ENCODE measurements at places on chromosomes 12 and 14.

DNA sequence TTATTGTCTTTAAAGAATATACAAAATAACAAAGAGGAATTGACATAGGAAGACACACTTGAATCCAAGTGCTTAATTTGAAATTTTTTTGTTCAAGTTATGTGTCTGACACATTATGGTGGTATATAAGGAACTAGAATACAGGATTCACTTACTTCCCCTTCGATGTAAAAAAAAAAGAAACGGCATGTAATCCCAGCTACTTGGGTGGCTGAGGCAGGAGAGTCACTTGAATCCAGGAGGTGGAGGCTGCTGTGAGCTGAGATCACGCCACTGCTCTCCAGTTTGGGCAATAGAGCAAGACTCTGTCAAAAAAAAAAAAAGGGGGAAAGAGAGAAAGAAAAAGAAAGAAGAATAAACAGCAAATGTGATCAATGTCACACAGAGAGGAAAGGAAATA lies 8.9 kb downstream of the CLEC12A start:
- no peak for DNase-seq

DNA sequence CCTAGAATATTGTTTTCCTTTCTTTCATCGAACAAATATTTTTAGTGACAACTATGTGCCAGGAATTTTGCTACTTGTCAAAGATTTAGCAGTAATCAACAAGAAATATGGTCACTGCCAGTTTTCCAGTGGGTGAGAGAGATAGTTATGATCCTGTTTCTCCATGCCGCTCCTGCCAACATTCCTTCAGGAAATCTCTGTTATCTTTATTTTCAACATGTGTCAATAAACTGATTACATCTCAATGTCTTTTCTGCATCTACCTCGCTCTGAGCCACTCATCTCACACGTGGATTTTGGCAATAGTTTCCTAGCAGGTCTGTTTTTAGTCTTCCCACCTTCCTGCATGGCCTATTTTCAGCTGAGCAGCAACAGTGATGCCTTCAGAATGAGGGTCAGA lies 650.0 kb upstream of the STXBP6 start:
- DNase-seq, result no peak

GRCh38 chr12:104407922-104408321 lies 48.8 kb upstream of the CHST11 start:
- no peak for DNase-seq

DNA sequence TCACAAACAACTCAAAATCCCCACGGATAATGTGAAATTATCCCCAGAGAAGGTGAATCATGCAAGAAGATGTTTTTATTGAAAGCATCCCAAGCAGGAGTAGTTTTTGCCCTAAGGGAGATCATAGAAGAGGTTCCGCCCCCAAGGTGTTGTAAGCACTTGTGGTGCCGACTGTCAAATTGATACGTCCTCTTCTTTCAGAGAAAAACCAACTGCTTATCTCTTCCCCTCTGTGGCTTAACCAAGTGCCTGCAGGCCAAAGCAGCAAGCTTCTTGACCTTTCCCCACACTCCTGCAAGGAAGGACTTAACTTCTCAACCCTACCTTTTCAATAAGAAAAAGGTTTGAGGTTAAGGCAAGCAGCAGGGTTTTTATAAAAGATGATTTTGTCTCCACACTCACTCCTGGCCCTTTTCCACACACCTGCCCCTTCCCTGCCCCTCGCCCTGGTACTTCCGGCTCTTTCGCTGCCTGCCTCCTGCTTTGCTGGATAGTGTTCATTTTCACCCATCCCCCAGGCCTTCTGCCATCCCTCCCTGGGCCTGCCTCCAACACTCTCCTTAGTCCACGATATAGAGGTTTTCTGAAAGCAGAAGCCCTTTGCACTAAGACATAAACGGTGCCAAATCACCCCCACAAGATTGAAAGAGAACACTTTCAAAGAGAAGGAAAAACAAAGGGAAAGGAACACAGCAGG lies 114.5 kb downstream of the EGLN3 start:
- DNase-seq, result no peak

DNA sequence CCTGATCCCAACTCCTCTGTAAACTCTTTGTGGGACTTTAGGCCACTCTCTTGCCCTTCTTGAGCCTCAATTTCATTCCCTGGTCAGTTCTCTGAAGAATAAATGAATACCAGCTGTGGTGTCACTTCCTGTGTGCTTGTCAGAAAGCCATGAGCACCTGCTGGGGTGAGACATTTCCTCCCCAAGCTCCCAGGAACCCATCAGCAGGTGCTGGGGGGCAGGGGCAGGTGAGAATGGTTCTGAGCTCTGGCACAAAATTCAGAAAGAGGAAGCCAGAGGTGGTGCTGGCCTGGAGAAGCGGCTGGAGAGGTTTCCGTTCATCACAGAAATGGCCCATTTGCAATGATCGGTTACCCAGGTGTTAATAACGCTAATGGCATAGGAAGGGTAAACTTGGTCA lies 14.9 kb downstream of the LHX5 start:
- no peak for DNase-seq

GRCh38 chr12:77687321-77687720 lies 143.4 kb upstream of the NAV3 start:
- no peak for DNase-seq

GRCh38 chr12:96497855-96498254 lies 8.5 kb downstream of the CFAP54 start:
- DNase-seq, result peak; percentile 29

DNA sequence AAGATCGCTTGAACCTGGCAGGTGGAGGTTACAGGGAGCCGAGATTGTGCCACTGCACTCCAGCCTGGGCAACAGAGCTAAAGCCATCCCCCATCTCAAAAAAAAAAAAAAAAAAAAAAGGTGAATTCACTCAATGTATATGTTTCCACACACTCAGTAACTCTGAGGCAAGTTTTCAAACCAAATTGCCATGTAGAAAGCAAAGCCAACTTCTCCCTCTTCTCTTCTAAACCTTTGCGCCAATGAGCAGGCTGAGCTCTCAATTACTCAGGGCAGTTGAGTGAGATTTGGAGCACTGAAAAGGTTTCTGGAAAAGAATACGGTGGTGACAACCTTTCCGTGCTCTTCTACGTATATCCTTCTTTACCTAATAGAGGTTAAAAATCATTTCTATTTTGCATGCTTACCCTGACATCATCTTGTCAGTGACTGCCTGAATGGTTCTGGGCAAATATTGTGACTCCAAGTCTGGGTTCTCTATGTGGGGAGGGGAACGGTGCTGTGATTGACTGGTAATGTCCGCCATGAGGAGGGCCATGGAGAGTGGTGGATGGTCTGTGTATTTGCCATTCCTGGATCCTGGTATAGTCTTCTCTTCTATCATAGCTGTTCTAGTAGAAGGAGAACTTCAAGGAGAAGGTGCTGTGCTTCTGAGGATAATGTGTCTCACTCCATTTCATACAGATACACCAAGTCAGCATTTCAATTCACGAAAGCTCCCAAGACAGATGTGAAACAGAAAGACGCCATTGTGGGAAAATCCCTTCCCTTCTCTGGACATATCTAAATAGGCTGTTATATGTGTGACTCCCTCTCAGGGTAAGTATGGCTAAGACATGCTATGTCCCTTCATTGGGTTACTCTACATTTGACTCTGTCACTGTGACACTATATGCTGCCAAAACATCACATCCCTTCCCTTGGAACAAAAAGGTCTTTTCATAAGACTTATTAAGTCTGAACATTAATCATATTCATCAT lies 46.2 kb upstream of the MED13L start:
- DNase-seq, result peak; percentile 30

DNA sequence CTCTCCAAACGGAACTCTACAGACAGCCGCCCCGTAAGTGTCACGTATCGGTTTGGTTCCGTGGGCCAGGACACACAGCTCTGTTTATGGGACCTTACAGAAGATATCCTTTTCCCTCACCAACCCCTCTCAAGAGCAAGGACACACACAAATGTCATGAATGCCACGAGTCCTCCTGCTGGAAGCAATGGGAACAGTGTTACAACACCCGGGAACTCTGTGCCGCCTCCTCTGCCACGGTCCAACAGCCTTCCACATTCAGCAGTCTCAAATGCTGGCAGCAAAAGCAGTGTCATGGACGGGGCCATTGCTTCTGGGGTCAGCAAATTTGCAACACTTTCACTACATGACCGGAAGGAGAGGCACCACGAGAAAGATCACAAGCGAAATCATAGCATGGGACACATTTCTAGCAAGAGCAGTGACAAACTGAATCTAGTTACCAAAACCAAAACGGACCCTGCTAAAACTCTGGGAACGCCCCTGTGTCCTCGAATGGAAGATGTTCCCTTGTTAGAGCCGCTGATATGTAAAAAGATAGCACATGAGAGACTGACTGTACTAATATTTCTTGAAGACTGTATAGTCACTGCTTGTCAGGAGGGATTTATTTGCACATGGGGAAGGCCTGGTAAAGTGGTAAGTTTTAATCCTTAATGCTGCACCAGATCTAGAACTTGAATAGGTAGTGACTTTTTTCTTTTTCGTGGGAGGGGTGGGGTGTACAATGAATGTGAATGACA lies 69.7 kb downstream of the WDR20 start:
- DNase-seq, result no peak

- DNase-seq, result no peak
Observed at GRCh38 chr12:39329876-39330275, 113.0 kb downstream of the KIF21A start.

DNA sequence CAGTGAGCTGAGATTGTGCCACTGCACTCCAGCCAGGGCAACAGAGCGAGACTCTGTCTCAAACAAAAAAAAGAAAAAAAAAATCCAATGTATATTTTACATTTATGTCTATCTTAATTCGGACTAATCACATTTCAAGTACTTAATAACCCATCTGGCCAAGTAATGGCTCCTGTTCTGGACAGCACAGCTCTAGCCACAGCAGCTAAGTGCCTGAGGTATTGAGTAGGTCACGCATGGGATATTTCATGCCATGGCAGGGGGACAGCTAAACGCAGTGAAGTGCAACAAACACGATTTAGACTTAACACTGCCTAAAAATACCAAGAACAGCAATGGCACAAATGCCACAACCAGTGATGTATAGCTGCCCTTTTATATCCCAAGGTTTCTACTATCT lies 8.0 kb downstream of the BAZ1A start:
- no peak for DNase-seq

GRCh38 chr12:112439769-112440168 lies 21.0 kb downstream of the PTPN11 start:
- no peak for DNase-seq

- no peak for DNase-seq
Observed at GRCh38 chr14:95157048-95157326, 342 bp downstream of the DICER1 start.

DNA sequence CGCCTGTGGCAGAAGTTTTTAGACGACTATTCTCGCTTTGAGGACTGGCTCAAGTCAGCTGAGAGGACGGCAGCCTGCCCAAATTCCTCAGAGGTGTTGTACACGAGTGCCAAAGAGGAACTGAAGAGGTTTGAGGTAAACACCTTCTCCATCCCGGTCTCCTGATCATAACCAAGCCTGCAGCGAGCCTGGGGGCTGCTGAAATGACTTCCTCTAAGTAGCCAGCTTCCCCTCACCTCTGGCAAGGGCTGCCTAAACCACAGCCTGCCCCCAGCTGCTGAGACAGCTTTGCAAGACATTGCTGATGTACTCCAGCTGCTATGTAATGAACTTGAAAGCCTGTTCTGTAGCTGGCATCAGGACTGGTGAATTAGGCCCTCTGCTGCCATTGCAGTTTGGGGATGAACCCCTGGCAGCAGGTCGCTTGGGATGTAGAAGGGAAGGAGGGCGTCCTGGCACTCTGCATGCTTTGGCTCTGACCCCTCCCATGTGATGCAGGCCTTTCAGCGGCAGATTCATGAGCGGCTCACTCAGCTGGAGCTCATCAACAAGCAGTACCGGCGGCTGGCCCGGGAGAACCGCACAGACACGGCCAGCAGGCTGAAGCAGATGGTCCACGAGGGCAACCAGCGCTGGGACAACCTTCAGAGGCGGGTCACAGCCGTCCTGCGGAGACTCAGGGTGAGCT lies 84.6 kb downstream of the ESR2 start:
- peak; percentile 43 for DNase-seq

DNA sequence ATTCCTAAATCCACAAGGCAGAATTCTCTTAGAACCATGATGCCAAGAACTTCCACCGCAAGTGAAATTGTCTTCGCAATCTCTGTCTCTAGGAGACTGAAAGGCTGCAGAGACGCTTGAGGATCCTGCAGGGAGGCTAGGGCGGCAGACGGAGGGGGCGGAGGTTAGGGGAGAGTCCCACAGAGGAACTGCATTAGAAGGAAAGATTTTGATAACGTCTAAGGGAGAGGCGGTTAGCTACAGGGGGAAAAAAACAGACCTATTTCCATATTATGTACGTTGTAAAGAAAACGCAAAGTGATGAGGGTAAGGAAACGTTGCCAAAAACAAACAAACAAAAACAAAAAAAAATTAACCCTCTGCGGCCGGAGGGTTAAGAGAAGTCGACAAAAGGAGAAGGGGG lies 595 bp downstream of the KLHL28 start:
- DNase-seq, result peak; percentile 76

DNA sequence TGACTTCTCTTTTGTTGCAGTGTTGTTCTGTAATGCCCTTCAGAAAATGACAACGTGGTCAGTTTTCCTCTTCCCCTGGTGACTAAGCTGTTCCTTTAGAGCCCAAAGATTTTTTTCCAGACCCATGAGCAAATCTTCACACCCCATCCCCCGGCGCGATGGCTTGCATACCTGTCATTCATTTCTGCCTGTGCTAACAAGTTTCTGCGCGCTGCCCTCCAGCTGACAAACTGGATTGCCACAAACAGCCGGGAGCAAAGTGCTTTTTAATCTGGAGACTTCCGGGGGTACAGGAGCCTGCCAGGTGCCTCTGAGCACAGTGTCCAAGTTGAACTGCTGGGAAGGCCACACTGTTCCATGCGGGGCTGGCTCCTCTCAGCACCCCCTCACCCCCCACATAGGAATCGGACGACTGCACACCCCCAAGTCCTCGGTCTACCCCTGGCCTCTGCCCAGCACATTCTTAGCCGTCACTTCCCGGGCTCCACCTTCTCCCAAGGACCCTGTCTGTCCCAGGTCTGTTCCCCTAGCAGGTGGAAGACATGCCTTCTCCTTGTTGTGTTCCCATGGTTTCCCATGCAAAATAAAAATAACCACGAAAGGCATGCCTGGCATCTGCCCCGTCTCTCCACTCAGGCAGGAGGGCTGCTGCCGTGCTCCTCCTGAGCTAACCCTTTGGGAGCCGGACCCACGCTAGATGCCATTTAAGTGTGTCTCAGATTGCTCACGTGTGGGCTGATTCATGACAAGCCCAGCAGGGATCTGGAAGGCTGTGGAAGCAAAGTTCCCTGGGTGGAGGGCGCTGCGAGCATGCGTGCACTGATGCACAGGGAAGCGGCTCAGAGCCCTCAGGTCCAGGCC lies 14.1 kb downstream of the RILPL1 start:
- no peak for DNase-seq

- DNase-seq, result no peak
Observed at GRCh38 chr12:8548192-8548591, 7.5 kb upstream of the CLEC4E start.

GRCh38 chr12:68331500-68331868 lies 678 bp downstream of the MDM1 start:
- DNase-seq, result no peak

DNA sequence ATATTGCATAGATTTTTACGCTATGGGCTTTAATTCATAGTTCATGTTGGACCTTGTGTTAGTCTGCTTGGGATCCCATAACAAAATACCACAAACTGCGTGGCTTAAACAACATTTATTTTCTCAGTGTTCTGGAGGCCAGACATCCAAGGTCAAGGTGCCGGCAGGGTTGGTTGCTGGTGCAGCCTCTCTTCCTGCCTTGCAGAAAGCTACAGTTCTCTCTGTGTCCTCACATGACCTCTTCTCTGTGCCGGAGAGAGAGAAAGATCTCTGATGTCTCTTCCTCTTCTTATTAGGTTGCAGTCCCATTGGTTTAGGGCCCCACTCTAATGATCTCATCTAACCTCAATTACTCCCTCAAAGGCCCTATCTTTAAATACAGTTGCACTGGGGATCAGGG lies 170.5 kb downstream of the IPO8 start:
- DNase-seq, result peak; percentile 71
